Naive thymus-derived CD8-positive, alpha-beta T cell (primary cell): ENCODE measurements at places on chromosomes 4 and X.

DNA sequence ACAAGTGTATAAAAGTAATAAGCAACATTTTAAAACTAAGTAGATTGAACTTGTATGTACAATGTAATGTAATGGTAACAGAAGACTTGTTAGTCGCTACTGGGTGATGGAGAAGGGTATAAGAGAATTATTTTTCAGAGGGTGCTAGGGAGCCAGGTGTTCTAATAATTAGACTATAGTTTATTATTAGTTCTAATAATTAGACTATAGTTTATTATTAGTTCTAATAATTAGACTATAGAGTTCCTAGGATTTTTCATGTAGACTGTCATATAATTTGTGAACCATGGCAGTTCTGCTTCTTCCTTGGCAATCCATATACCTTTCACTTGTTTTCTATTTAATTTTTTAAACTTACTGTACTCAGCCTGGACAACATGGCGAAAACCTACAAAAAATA is 117.3 kb upstream of the TSPAN5 start:
- DNase-seq, result no peak

DNA sequence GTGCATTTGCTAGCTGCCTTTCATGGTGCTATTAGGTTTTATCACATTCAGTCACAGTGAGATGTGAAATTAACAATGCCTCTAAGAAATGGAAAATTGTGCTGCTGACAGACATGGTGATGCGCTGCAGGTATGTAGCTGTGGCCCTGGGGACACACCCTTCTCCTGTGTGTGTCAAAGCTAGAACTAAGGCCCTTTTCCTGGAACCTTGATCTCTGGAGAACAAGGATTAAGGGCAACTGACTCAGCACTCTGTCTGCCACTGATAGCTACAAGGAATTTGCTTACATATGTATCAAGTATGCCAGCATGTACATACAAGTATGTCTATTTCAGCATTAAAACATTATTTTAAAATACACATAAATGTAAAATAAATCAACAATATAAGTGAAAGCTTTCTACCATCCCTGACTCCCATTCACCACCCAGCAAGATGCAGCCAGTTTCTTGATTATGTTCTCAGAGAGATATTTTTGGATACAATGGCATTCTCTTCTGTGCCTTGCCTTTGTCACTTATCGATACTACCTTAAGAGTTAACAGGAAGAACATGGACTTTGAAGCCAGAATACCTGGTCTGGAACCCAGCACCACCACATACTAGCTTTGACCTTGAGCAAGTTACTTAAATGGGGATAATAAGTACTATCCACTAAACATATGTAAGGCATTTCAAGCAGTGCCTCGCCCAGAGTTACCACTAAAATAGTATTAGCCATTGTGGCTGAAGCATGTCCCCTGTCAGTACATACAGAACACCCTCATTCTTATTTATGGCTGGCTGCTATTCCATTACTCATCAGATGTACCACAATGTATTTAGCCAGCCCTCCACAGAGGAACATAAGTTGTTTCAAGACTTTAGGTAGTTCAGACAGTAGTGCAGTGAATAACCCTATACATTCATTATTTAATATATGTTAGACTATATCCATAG is 68.5 kb downstream of the NPNT start:
- DNase-seq, result no peak

DNA sequence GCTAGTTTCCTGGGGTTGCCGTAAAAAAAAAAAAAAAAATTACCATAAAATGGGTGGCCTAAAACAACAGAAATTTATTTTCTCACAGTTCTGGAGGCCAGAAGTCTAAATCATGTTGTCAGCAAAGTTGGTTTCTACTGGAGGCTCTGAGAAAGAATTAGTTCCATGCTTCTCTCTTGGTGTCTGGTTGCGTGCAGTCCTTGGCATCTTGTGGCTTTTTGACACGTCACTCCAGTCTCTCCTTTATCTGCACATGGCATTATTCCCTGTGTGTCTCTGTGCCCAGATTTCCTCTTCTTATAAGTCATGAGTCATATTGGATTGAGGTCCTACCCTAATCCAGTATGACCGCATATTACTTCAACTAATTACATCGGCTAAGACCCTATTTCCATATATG is 38.7 kb downstream of the SPATA4 start:
- no peak for DNase-seq

- DNase-seq, result no peak
Observed at GRCh38 chr4:72767618-72768302, 198.7 kb upstream of the ADAMTS3 start.

DNA sequence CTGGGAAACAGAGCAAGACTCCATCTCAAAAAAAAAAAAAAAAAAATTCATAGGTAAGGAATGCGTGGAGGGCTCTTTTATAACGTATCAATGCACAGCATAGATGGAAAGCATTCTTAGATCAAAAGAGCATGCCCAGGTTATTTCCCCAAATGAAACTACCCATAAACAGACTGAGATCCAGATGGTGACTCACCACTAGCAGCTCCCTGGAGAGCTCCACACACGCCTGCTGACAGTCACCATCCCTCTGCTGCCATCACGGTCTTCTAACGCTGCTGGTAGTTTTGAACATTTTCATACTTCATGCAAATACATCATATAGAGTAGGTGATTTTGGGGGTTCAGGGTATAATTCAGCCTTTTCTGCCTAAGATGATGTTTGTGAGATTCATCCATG is 136.9 kb downstream of the ASMT start:
- no peak for DNase-seq

GRCh38 chr4:67436742-67437141 is 108.6 kb downstream of the CENPC start:
- no peak for DNase-seq

DNA sequence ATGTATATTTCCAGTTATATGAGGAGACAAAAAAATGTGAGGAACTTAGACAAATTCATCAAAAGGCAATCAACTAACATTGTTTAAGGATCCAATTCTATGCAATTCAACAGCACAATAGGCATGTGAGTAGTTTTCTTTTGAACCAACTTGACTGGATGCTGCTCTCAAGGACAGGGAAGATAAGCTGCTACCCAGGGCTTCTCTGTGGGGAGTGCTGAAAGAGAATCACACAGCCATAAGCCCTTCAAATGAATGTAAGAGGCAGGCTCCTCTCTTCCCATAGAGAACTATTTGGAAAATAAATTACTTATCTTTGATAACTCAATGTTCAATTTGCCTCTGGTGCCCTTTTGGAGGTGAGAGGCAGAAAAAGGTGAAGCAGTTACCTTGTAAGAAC is 1413.6 kb downstream of the PCDH7 start:
- no peak for DNase-seq

GRCh38 chr4:8904666-8905065 is 33.0 kb upstream of the HMX1 start:
- DNase-seq, result no peak

- no peak for DNase-seq
Observed at GRCh38 chr4:171629182-171629581, 184.0 kb upstream of the GALNTL6 start.

GRCh38 chr4:7007142-7007907 is 35.8 kb upstream of the TADA2B start:
- no peak for DNase-seq

DNA sequence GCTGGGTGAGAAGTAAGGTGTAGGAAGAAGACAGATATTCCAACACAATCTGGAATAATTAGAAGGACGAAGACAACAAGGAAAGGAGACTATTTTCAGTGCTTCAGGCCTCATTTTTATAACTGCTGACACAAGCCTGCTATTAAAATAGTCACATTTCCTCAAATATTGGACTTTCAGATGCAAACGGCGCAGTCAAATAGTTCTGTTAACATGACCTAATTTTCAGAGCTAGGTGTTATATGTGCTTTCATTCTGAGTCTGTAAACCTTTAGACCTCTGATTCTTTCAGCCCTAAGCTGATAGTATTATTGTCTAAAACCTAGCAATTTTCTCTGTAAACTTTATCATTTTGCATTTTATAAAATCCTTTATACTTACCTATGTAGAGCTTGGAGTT is 261.5 kb downstream of the IL1RAPL1 start:
- DNase-seq, result no peak

DNA sequence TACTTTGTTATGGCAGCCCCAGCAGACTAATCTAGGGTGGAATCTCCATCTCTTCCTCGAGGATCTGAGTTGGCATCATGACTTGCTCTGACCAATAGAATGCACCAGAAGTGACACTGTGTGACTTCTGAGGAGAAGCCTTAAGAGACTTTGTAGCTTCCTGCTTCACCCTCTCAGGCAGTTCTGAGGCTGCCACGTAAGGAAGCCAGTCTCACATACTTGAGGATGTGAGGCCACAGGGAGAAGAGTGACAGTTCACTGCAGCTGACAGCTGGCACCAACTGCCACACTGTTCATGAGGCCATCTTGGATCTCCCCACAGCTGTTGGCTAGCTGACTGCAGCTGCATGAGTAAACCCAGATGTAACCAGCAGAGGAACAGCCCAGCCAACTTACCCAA is 29.3 kb upstream of the BCOR start:
- no peak for DNase-seq

DNA sequence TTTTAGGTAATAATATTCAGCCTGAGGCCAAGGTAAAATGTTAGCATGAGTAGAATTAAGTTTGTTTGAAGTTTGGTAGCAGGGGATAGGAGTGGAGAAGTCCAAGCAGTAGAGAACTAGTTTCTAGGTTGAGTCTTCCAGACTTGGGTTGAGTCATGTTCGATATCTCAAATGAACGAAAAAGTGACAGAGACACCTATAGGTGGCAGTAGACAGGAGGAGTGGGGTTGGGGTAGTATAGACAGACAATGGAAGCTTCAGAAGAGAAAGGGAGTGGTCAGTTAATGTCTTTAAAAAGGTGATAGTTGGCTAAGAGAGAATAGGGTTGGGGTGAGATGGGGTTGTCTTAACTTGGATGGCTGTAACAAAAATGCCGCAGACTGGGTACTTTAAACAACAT is 58.7 kb upstream of the EMCN start:
- DNase-seq, result no peak

DNA sequence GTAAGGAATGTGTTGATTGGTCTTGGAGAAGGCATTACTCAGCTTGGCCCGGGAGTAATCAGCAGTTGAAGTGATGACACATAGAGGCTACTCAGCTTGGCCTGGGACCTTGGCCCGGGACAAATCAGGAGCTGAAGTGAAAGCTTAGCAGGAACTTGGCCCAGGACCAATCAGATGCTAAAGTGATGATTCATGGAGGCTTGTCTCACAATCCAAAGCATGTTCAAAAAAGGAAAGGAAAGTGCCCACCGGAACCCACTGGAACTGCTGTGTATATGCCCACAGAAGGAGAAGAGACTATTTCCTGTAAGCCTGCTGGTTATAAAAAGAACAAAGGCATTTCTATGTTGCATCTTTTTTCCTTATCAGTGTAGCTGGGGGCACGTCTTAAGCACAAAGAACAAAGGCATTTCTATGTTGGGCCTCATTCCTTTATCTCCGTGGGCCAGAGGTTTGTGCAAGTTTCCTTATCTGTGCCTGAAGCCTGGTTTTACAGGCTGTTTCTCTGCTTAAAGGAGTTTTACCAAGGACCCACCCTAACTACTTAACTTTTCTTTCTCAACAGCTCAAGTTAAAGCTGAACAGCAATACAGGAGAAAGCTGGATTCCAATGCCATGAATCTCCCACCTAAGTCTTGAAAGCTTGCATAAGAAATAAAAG is 1176.7 kb downstream of the NLGN4X start:
- DNase-seq, result no peak

DNA sequence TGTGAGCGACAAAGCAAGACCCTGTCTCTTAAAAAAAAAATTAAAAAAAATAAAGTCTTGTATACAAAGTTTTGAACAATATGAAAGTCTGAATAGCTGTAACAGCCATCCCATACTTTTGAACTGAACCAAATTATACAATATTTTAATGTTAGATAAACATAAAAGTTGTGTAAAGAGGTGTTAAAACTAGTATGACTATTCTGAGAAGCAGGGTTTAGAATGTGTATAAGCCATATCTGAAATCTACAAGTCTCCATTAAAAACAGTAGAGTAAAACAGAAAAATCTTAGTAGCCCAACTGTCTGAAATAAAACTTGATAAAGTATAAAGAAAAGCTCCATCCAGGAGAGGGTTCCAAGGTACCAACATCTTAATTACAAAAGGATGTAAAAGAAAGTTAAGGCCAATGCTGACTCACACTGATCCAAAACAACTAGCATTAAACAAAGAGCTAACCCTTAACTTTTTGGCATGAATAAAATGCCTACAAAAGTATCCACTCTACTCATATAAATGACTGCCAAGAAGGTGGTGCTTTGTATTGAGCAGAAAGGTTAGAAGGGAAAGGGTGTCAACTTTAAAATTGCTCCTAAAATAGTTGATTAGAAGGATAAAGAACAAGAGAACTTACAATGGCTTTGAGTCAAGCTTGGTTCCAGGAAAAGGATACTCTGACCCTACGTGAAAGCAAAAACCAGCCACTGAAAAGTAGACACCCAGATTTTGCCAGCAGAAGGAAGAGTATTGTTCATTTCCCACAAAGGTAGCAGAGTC is 18.5 kb downstream of the CNOT6L start:
- DNase-seq, result no peak

DNA sequence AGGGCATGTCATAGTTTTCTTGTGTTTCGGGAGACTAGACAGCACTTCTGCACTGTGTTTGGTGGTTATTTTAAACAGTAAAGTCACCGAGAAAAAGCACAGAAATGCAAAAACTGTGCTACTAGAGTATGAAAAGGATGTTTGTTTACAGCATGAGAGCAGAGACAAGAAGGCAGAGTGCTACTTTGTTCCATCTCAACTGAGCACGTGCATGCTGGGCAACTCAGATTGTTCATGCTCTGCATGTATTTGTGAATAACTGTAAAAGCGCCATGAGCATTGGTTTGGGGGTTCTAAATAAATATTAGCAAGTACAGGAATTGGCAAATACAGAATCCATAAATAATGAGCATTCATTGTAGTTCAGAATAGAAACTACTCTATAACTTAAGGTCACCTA is 7.4 kb downstream of the EVC start:
- no peak for DNase-seq
